ENCODE measurements at places on chromosomes 1 and 21.
A peak's percentile ranks its signal among the peaks of the same experiment; 100 is the strongest.

DNA sequence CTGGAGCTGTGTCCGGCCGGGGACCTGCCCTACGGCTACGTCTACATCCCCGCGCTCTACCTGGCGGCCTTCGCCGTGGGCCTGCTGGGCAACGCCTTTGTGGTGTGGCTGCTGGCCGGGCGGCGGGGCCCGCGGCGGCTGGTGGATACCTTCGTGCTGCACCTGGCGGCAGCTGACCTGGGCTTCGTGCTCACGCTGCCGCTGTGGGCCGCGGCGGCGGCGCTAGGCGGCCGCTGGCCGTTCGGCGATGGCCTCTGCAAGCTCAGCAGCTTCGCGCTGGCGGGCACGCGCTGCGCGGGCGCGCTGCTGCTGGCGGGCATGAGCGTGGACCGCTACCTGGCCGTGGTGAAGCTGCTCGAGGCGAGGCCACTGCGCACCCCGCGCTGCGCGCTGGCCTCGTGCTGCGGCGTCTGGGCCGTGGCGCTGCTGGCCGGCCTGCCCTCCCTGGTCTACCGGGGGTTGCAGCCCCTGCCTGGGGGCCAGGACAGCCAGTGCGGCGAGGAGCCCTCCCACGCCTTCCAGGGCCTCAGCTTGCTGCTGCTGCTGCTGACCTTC lies 412 bp downstream of the GPR25 start:
- DNase-seq, result no peak

- no peak for DNase-seq
Observed at GRCh38 chr1:39173995-39174380, 30.5 kb upstream of the MACF1 start.

GRCh38 chr1:234694661-234695060 lies 84.7 kb upstream of the IRF2BP2 start:
- no peak for DNase-seq

GRCh38 chr1:201061886-201062285 lies 38.4 kb upstream of the KIF21B start:
- DNase-seq, result no peak

DNA sequence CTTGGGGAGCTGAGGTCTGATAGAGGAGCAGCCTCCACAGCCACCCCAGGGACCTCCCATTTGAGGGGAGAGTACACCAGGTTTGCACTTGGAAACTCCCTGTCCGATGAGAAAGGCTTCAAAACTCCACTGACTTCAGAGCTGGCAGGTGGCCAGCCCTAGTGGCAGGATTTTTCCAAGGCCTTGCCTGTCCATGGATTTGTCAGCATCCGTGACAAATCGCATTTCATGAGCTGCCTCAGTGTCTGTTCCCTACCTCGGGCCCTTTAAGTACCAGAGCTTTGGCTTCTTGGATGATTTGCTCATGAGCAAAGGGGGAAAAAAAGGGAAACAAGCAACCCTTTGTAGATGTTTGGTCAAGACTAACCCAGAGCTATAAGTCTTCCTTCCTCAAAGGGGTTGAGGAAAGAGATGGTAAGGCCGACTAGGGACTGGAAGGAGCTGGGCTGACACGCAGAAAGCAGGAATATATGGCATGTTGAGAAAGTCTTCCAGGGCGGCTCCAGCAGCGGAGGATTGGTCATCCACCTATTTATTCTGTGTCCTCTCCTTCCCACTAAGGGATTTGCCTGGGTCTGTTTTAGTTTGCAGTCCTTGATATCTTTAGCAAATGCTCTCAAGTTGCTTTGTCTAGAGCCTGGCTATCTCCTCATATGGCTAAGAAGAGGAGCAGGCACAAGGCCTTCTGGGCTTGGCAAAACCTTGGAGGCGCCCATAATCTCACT lies 2.7 kb upstream of the HSPG2 start:
- no peak for DNase-seq

- no peak for DNase-seq
Observed at GRCh38 chr21:32136546-32136945, 142.3 kb downstream of the MIS18A start.

- no peak for DNase-seq
Observed at GRCh38 chr21:41571938-41572510, 64.1 kb upstream of the TMPRSS2 start.

- DNase-seq, result no peak
Observed at GRCh38 chr1:178643349-178643748, 81.7 kb upstream of the RALGPS2 start.

GRCh38 chr1:210001751-210002150 lies 63.7 kb downstream of the SYT14 start:
- DNase-seq, result no peak

GRCh38 chr1:202264300-202264699 lies 70.7 kb downstream of the LGR6 start:
- DNase-seq, result no peak

- DNase-seq, result no peak
Observed at GRCh38 chr1:85276978-85277639, 677 bp upstream of the BCL10 start.

- DNase-seq, result no peak
Observed at GRCh38 chr21:37006486-37007291, at the start of gene RIPPLY3. Gene RIPPLY3, plus strand, starts transcription at chr21:37006702. Its CDS starts 71 bp downstream, at chr21:37006773.

DNA sequence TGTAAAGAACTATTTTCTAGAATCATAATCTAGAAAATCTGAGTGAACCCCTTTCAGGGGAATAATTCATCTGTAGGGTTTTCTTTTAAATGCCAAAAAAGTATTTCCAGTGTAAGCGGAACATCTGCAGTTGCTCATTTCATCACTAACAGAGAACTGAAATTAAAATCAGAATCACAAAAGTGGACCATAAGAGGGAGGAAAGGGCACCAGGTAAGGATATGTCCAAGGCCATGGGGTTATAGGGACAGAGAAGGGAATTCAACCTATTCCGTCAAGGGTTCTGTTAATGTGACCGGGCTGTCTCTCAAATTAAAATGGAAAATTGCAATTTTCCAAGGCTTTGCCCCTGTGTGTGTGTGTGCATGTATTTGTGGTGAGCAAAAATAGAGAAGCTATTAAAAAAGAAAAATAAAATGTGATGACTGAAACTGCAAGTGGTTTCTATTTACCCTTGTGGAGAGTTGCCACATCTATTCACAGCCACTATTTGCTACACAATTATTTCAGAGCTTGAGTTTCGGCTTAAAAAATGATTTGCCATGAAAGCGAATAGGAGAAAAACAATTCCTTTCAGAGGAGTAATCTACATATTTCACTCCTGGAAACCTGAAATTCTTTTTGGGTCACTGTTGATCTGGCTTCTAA lies 53.1 kb downstream of the APP start:
- DNase-seq, result peak; percentile 60

DNA sequence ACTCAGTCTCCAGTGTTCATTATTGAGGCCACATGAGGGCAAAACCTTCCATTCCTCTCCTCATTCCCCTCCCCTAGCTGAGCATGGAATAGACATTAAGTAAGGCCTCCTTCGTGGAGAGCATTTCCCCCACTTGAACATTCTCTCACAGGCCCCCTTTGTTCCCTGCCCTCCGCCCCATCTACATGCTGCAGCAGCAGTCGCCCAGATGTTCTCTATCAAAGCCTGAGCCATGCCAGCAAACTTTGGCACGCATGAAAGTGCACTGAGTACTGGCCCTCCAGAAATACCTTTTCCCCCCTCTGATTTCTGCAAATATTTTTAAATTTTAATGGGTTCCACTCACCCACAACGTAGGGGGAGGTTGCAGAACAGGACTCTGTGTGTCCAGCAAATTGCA lies 20.9 kb upstream of the GORAB start:
- no peak for DNase-seq

GRCh38 chr1:63230722-63231121 lies 91.6 kb upstream of the FOXD3 start:
- DNase-seq, result no peak

- no peak for DNase-seq
Observed at GRCh38 chr21:42989816-42990650, 15.7 kb downstream of the PKNOX1 start.

- DNase-seq, result peak; percentile 17
Observed at GRCh38 chr1:193589597-193590040, 403.2 kb upstream of the B3GALT2 start.

- DNase-seq, result no peak
Observed at GRCh38 chr1:66353257-66353656, 180.7 kb upstream of the SGIP1 start.

DNA sequence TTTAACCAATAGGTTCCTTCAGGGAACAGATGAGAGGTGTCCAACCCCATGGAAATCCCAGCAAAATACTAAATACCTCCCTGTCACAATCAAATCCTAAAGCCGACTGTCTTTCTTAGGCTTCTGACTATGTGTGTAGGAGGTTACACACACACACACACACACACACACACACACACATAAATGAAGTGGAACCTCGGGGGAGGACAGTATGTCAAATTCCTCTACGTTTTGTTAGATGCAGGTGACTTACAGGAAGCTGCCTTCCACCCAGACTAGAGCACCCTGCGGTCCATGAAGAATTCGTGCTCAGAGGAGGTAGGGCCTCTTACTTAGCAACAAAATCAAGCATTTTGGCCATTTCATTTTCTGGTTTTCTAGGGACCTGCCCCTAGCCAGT lies 16.4 kb downstream of the RSPH1 start:
- no peak for DNase-seq

GRCh38 chr1:168991667-168992475 lies 114.6 kb upstream of the ATP1B1 start:
- no peak for DNase-seq

GRCh38 chr1:112558634-112559033 lies 49.9 kb downstream of the WNT2B start:
- no peak for DNase-seq

GRCh38 chr1:176252191-176252590 lies 45.1 kb upstream of the COP1 start:
- no peak for DNase-seq

DNA sequence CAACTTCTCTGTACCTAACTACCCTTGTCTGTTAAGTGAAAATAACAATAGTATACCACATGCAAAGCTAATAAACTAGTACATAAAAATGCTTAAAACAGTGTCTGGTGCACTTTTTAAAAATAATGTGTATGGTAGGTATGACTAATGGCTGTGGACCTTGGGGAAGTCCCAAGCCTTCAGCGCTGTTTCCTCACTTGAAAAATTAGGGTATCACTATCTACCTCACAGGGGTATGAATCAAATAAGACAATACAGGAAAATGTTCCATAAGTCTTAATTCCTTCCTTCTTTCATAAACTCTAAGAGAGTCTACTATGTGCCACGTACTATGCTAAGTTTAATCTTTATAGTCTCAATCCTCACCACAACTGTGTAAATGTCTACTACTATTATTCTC lies 32.0 kb downstream of the EGLN1 start:
- no peak for DNase-seq

- DNase-seq, result no peak
Observed at GRCh38 chr1:117754061-117754969, 148.5 kb downstream of the TENT5C start.

DNA sequence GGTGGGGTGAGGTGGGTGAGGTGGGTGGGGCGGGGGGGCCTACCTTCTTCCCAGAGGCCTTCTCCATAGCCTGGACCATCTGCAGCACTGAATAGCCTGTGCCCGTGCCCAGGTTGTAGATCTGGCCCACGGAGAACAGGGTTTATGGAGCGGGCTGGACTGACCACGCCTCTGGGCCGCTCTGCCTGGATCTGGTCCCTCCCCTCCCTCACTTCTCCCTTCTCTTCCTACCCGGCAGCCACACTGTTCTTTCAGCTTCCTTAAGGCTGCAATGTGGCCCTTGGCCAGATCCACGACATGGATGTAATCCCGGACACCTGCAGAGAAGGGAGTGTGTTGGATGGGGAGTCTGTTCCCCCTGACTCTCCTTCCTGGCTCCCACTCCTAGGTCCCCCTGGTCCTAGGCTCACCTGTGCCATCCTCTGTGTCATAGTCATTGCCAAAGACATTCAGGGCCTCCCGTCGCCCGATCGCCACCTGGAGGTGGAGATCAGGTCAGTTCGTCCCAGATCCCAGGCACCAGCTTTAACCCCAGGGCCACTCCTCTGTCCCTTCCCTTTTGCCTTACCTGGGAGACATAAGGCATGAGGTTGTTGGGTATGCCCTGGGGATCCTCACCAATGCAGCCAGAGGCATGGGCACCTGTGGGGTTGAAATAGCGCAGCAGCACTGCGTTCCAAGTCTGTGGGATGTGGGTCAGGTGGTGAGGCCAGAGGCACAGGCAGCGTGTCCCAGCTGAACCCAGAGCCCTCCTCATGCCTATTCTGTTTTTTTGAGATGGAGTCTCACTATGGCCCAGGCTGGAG lies 3.9 kb downstream of the GALE start:
- no peak for DNase-seq

DNA sequence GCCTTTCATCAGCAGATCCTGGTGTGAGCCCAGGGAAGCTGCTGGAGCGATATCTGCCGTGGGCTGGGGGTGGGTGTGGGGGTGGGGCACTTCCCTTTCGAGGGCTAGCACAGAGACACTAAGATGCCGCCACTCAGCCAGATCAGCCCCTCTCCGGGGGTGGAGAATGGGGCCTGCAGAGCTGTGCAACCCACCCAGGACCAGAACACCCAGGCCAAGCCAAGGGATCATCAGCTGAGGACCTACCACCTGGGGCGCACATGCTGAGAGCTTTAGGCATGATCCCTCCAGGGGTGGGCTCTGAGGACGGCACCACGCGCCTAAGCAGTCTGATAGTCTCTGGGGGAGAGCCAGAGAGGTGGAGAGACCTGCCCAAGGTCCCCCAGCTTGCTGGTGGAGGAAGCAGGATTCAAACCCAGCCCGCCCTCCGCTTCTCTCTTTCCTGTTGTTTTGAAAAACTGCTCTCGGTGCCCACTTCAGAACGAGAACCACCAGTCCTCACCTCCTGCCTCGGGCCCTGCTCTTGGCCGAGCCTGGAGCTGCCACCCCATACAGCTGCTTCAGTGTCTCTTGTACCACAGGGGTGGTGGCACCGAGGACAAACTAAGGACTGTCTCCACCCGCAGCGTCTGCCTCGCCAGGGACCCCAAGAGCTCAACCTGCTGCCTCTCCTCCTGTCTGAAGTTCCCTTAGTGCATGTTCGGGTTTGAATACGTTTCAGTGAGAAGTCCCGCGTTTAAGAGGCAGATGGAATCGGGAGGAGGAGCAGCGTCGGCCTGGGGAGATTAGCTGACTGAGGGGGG lies 39.7 kb upstream of the RUNX3 start:
- DNase-seq, result no peak

DNA sequence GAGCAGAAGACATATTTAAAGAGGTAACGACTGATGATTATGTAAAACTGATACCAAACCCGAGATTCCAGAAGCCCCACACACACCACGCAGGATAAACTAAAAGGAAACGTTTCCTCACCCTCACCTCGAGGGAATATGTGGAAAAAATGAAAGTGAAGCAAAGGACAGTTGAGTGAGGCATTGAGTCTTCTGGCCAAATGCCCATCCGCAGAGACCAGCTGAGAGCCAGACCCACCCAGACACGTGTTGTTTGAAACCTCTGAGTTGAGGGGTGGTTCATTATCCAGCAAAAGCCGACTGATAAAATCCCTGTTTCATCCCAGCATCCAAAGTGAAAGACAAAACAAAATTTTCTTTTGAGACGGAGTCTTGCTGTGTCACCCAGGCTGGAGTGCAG lies 29.6 kb upstream of the PCBP3 start:
- DNase-seq, result no peak

DNA sequence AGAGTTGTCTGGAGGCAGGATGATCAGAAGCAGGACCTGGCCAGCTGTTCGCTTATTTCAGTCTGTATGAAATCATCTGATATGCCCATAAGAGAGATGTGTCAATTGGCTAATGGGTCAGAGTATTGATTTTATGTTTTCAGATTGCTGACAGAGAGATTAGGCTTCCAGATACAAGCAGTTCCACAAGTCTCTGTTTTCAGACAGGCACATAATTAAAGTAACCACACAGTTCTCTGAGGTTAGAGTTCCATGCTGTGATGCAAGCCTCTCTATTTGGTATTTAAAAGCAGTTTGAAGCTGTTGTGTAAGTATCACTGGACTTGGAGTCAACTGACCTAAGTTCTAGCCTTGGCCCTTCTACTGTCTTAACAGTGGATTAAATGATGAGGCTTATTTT lies 50.1 kb downstream of the ATF6 start:
- DNase-seq, result no peak

- DNase-seq, result no peak
Observed at GRCh38 chr1:186323865-186324264, 51.2 kb downstream of the TPR start.
